Right ventricle myocardium superior (tissue), 1 donor: ENCODE measurements at places on chromosomes 5 and 9.

- DNase-seq: no peak
Observed at GRCh38 chr9:82419696-82420486, 431.3 kb downstream of the SPATA31D1 start.

DNA sequence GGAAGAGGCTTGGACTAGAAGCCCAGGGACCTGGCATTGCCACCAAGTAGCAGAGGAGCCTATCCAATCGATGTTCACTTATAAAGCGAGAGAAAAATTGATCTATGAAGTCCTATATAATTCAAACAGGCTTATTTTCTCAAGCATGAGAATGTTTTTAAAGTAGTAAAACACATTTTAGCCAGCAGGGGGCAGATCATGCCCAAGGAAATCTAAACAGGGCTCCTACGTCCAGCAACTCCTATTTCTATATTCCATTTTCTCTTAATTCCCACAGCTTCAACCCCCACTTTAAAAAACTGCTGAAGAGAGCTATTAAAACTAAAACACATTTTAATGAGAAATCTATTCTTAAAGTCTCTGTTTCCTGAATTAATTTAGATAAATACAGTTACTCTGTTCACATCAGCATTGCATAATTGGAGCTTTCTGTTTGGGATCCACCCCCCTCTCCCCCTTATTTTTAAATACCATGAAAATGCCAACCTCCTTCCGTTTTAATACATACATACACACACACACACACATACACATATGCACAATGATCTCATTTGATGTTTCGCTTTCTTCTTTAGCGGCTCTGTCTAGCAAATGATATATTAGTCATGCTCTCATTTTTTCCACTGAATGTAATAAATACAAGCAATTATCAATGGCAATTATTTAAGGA, 144.9 kb downstream of the MYO10 start:
- DNase-seq: no peak

GRCh38 chr5:14168144-14168792, 25.1 kb downstream of the TRIO start:
- no peak for DNase-seq

DNA sequence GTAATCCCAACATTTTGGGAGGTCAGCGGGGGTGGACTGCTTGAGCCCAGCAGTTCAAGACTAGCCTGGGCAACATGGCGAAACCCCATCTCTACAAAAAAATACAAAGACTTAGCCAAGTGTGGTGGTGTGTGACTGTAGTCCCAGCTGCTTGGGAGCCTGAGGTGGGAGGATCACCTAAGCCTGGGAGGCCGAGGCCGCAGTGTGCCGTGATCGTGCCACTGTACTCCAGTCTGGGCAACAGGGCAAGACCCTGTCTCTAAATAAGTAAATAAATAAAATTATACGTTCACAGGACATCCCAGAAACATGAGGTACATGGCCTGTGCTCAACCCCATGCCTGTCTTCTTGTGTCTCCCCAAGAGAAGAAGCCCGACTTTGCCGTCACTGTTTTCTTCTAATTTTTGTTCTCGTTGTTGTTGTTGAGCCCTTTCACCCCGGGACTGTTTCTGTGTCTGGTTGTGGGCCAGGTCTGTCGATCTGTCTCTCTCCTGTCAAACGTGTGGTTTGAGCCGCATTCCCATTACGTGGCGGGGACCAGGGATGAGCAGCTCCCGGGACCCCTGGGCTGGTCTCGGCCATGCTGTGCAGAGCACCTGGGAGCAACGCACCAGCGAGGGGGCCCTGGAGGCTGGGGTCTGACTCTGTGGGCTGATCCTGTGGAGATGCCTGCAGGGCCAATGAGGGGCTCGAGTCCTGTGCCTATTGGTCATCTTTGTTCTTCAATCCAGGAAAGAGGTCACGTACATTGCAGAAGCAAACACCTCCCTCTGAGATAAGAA, 32.2 kb downstream of the NACC2 start:
- DNase-seq: no peak

DNA sequence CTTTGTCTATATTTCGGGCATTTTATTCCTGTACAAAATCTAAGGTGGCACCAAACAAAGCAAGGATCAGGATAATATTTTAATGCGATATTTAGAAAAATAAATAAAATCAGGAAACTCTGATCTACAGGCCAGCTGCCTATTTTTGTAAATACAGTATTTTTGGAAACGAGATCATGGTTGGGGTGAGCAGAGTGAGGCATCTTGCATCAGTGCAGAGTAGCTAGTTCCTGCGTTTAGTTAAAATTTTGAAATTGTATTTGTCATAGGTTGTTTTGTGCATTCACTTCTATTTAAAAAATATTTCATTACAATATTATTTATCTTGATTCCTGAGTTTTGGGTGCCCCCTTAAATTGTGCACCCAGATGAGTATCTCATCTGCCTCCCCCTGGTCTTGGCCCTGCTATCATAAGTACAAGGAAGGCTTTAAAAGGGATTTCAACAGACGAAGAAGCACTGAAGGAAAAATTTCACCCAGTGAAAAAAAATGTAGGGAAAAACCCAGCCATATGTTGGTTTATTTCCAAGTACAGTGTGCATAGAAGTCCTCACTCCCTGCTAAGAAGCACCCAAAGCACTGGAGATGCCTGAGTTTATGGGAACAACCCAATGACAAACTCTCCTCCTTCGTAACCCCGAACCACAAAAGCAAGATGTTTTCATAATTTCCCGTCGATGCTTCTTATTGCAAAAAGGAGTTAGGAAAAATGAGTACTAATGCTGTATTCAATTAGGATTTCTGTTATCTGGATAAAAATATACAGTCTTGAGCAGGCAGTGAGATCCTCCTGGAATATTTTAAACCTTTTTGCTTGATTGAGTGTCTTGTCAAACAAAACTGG, 304.7 kb upstream of the CLINT1 start:
- no peak for DNase-seq

DNA sequence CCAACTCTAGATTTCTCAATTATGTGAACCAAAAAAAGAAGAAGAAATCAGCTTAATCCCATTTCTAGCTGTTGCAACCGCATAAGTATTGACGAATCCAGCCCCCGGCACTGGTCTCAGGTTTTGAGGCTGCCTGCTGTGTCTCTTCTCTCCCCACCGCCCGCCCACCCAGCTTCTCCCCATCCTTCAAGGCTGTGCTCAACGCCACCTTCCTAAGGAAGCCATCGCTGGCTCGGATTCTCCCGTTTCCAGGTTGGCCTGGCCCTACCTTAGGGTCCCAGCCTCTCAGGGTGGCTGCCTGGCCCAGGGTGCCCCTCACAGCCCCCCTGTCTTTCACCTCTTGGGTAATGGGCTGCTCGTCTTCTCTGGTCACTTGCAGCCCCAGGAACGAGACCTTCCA, 77.8 kb downstream of the HRH2 start:
- no peak for DNase-seq
